Left renal pelvis (tissue), 4 donors: ENCODE measurements at places on chromosomes 5 and 9.

DNA sequence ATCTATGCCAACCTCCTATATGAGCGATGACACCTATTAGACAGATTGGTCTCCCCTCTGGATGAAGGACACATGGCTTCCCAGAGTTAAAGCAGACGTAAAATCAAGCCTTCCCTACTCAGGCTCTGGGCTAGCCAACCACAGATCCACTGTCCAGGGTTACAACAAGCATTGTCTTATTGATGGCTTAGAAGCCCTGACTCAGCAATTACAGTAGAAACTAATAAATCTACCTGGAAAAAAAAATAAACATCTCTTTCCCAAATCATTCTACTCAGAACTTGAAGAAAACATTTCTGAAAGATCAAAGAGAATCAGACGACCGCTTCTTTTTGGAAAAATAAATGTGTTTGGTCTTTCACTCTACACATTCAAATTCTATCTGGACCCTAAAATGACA lies 189.3 kb downstream of the GLIS3 start:
- DNase-seq = no peak

GRCh38 chr9:101437806-101438232 lies 2.2 kb upstream of the ALDOB start:
- no peak for DNase-seq

GRCh38 chr5:40030661-40031060 lies 605.9 kb upstream of the DAB2 start:
- DNase-seq = no peak

GRCh38 chr5:171855798-171856763 lies 70.5 kb downstream of the SMIM23 start:
- no peak for DNase-seq

DNA sequence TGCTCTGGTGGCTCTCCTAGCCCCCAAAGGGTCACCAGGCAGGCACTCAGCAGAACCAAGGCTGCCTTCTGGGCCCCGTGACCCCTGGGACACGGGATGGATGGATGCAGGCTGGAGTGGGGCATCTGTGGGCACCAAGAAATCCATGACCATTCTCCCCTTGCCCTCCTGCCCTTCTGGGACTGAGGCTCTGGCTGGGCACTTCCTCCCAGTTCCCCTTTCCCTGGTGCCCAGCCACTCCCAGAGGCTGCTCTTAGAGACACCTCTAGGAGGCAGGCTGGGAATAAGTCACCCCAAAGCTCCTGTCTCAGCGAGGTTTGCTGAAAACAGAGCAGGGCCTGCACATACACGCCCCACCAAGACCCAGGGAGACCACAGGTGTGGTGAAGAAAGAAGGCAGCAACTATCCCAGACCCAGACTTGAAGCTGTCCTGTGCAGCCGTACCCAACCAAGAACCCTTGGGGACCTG lies 943 bp downstream of the STING1 start:
- DNase-seq = no peak

DNA sequence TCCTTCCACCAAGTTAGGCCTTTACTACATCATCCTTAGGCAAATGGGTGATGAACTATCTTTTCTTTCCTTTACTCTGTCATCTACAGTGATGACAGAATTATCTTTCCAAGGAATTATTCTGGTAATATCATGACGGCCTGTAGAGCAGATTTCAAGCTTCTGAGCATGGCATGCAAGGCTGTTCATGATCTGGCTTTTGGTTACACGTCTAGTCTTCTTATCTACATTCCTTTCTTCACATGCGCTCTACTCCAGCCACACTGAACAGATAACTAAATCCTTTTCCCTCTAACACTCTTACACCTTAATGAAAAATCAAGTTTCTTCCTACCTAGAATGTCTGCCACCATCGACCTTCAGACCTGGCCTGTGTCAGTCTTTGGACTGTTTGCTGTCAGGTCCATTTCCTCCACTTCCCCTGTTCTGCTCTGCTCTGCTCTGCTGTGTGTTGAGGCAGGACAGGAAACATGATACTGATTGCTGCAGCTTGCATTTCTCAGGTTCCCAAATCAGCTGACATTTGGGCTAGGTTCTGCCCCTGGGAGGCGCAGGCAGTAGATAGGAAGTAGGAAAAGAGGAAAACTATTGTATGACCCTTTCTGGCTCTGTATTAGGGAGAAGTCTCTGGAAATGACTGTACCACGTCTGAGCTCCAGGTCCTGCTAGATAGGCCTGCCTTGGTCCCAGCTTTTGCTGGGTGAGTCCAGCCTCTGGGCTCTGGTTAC lies 4.2 kb downstream of the SCGB3A2 start:
- no peak for DNase-seq

GRCh38 chr5:111116550-111116949 lies 24.4 kb downstream of the WDR36 start:
- DNase-seq = no peak

DNA sequence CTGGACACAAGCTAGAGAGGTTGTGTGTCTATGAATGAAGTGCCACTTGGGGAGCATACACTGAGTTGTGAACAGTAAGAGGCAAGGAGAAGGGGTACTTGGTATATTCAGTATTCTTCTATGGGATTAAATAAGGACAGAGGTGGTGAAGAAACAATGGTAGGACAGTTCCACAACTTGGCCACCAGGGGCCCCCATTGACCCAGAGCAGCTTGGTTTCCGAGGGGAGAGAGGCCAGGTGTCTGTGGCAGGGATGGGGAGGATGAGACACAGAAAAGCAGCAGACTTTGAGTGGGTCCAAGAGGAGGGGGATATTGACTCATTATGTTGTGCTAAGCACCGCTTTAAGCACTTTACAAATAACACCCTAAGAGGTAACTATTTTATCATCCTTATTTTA lies 220.6 kb downstream of the MELK start:
- no peak for DNase-seq

DNA sequence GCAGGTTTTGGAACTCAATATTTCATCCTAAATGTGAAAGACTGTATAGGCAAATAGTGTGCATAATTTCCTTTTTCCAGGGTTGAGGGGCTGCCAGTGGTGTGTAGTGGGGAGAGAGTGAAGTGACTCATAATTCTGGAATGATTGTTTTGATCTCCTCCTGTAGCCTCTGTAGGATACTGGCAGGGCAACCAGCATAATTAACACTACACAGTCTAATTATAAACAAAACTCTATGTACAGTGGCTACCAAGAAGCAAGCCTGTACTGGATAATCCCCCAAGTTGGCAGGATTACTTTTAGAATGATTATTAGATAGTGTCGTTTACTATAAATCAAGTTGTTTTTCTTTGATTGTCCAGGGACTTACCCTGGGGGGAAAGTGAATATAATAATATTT lies 32.2 kb downstream of the LNPEP start:
- DNase-seq = no peak
